Left ventricle myocardium superior (tissue), 1 donor: ENCODE measurements at places on chromosomes 16 and 17. TPM values are rescaled to one million over a fixed set of nuclear protein-coding genes. Genes with fewer than 3 reads are reported as not detected.

PDILT gene
- total RNA-seq = not detected

CBFA2T3 gene
- 11.5 TPM for total RNA-seq

FLYWCH2 gene
- 28.6 TPM for total RNA-seq

PRSS22 gene
- not detected for total RNA-seq

PRAC2 gene
- not detected for total RNA-seq

TEX14 gene
- total RNA-seq = 0.15 TPM

DNA sequence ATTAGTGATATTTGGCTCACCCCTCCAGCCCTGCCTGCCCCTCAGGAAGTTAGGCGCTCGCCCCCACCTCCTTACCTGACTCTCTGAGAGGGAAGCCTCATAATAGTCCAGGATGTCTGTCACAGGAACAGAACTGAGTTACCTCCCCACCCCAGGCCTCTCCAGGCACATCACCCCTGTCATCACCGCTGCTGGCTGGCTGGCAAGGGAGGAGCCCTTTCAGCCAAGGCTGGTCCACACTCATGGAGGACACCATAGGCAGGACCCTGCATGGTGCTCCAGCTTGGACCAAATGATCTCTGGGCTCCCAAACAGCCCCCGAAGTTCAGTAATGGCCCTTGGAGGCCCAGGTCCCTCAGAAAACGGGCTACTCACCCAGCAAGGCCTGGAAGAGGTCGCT lies 1.5 kb downstream of the DLG4 start:
- DNase-seq = peak; percentile 57

- DNase-seq = peak; percentile 59
These were observed 1.8 kb downstream of the SHBG start for GRCh38 chr17:7631398-7632380.

DNA sequence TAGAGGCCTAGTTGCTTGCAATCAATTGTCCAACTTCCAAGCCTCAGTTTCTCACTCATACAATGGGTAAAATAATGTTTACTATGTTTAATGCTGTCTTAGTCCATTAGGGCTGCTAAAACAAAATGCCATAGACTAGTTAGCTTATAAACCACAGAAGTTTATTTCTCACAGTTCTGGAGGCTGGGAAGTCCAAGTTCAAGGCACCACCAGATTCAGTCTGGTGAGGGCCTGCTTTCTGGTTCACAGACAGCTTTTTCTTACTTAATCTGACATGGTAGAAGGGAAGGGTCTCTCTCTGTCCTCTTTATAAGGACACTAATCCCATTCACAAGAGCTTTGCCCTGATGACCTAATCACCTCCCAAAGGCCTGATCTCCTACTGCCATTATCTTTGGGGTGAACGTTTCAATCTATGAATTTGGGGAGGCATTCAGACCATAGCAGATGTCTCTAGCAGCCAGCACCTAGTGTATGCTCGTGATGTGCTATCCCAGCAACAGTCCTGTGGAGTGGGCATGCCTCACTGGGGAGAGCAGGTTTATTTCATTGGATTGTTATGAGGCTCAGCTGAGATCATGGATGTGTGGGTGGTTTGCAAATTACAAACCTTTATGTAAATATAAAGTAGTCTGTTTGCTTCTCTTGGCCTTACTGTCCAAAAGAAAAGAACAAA lies 25.2 kb downstream of the YPEL2 start:
- no peak for DNase-seq

DNA sequence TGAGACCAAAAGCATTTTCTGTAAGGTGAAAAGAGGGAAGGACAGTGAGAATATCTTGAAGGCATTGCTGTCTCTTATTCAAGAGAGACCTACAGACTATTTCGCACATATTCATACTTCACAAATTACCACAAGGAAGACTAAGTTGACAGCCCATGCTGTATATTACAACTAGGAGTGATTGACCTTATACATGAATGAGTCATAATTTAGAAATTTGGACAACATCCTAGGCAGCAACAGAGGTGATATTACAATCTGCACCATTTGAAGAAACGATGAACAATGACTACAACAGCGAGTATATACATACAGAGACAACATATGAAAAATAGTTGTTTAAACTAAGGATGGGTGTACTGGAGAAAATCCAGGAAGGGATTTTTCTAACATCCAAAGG lies 971.7 kb downstream of the CDH11 start:
- no peak for DNase-seq

DNA sequence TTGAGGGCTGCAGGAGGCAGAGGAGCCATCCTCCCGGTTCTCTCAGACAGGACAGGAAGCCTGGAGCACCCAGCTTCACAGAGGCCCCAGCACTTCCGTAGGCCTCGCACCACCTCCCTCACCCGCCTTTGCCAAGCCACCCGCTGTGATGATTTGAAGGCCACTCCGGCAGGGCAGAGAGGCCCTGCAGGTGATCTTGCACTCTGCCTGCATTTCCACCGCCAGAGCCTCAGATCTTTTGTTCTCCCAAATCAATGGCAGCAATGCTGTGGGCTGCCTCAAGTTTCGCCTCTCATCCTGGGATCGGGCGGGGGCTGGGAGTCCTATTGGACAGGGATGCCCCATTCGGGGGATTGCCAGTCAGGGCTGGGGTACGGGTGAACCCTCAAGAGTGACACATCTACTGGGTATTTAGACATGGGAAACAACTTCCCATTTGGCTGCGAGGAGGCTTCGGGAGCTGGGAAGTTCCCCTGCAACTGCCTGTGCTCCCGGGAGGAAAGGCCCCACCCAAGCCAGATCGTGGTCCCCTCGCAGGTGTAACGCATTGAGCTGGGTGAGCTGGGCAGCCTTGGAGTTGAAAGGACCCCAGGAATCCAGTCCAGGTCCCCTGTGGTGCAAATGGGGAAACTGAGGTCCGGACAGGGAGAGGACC lies 34.8 kb upstream of the PEMT start:
- DNase-seq = no peak

DNA sequence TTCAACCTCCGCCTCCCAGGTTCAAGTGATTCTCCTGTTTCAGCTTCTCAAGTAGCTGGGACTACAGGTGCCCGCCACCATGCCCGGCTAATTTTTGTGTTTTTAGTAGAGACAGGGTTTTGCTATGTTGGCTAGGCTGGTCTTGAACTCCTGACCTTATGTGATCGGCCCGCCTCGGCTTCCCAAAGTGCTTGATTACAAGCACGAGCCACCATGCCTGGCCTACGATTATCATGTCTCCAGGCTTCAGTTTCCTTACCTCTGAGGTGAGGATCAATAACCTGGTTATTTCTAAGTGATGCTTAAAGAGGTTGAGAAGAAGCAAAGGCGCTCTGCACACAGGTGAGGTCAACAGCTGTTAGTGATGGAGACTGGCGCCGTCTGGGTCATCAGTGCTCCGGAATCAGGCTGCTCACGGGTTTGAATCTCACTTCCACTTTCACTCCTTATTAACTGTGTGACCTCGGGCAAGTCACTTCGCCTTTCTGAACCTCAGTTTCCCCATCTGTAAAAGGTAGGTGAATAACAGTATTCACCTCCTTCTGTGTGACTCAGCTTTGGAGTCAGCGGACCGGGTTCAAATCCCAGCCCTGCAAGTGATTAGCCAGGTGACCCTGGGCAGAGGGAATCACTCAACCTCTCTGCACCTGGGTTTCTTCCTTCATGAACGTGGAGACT lies 745 bp upstream of the ABCC1 start:
- DNase-seq = no peak

DNA sequence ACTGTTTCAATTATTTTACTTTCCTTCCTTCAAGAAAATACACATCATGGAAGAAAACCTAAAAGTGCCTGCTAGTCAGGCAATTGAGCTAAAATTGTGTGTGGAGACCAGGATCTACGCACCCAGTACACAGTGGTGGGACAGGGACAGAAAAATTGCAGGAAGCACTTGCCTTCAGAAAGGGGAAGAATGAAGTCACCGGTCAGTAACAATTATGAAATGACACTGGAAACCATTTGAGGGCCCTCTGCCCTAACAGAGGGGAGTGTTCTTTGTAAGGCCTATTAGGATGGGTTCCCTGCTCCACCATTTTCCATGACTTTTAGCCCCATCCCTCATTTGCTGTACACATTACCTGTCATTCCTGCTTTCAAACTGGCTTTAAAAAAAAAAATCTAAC lies 4.5 kb upstream of the PHAF1 start:
- no peak for DNase-seq

DNA sequence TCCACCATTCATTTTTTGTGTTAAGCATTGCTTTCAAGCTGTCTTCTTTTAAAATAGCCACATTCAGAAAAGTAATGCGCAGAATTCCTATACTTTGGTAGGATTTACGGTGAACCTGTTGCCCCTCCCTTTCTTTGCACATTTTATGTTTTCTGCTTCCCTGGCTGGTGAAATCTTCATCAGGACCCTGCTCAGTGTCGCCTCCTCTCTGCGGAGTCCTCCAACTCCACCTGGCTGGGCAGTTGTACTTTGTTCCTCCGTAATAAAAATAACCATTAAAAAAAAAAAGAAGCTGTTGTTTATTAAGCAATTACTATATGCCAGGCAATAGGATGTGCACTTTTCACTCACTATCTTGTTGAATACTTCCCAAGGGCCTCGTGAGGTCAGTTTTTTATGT lies 2.9 kb downstream of the UMOD start:
- no peak for DNase-seq

DNA sequence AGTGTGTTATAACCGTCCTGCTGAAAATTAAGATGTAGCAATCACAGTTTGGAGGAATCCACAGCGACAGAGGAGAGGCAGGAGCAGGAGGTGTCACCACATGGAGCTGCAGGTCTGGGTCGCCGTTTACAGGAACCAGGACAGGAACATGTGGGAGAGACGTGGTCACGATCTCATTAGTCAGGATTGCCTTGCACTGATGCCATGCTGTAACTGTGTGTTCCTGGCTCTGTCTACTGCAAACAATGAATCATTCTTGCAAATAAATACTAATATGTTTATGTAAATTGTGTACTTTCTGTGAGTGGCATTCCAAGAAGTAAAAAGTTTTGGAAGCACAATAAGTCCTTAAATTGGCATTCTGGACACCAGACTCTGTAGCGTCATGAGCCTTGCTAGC lies 271.8 kb downstream of the CPPED1 start:
- DNase-seq = no peak

DNA sequence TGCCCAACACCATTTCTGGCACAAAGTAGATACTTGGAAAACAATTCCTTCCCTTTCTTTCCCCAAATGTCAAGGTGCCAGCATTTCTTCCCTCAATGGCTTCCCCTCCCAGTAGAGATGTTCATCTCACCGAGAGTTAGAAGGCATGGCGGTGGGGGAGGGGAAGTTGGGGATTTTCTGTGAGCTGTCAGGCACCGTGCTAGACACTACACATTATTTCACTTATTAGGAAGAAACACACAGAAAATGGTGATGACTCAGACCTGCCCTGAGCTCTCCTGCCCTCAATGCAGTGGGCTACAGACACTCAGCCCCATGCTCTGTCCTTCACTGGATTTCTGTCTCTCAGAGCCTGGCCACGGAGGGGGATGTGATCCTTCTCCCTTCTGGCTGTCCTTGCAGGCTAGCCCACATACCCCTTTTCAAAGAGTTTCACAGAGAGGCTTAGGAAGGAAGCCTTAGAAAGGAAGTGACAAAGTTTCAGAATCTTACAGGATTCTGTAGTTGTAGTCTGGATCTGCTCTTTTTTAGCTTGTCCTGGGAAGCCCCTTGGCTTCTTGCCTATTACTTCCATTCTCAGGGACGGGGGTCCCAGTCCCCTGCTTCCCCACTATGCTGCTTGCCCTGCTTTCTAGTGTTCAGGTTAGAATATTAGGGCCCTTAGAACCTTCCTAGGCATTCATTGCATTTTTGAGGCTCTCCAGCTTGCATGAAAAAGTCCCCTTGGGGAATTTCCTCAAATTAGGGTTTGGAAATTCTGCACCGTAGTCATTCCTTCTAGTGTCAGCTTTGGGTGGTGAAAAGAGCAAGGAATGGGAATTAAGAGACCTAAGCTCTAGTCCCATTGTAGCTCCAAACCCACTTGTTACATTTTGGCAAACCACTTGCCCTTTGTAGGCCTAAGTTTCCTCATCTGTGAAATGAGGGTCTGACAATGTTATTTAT lies 12.2 kb upstream of the CCL5 start:
- DNase-seq = no peak

GRCh38 chr16:27974896-27975540 lies 88.5 kb downstream of the GSG1L start:
- no peak for DNase-seq
